ENCODE measurements at places on chromosomes 11 and 22.

GRCh38 chr11:110046775-110047380 lies 46.3 kb upstream of the ZC3H12C start:
- no peak for DNase-seq

DNA sequence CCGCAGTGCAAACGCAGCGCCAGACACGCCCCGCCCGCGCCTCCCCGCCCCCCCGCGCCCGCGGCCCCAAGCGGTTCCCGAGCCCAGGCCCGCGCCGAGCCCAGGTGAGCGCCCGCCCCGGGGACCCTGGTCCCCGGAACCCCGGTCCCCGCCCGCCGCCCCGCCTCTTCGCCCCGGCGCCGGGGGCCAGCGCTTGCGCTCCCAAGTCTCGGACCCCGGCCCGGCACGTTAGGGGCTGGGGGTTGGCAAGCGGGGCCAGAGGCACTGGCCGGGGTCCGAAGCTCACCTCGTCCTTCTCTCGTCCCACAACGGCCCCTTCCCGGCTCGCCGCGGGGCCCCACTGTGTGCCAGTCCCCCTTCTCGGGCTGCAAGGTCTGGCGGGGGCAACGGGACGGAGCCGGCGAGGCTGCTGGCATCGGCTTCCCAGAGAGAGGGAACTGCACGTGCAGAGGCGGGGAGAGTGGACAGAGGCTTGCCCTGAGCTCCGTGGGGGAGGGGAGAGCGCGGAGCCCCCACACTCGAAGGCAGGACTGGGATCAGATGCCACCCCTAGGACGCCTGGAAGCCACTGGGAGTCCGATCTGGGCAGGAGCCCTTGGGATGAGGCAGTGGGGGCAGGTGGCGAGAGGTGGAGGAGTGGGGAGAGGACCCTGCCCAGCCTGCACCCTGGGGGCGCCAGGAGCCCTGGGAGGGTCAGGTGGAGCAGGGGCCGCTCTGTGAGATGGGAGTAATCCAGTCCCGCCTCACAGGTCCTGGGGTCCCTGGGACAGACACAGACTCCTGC lies 1.8 kb upstream of the AIFM3 start:
- no peak for DNase-seq

DNA sequence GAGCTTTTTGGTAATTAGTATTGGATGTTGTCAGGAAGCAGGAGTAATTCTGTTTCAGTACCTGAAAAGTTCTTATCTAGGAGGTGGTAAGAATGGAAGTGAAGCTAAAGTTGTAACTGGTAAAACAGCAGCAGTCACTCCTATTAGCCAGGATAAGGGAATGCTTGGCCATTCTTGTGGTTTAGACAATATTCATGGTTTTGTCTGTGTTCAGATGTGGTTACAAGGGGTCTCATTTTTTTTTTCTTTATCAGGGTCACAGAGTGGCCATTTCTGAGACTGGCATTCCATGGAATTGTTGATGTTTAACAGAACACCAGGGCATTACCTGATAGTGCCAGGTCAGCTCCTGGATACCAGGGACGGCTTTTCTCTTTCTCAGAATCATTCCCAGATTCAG lies 23.8 kb downstream of the TAF1D start:
- peak; percentile 11 for DNase-seq

DNA sequence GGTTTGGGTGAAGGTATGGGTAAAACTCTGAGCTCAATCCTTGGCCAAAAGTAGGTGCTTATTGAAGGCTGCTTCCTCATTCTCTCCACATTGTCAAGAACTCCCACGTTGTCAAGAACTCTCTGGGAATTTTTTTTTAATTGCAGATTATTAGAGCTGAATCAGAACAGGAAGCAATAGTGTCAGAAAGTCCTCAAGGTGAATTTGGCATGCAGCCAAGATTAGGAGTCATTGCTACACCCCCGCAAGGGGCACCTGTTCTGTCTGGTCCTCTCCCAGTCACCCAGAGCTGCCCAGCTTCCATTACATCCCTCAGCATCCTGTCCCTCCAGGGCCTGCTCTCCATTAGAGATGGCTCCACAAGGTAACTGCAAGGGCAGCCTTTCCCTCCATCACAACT lies 996.5 kb downstream of the OPCML start:
- DNase-seq, result no peak

GRCh38 chr11:43788421-43788820 lies 92.2 kb upstream of the ALKBH3 start:
- no peak for DNase-seq

DNA sequence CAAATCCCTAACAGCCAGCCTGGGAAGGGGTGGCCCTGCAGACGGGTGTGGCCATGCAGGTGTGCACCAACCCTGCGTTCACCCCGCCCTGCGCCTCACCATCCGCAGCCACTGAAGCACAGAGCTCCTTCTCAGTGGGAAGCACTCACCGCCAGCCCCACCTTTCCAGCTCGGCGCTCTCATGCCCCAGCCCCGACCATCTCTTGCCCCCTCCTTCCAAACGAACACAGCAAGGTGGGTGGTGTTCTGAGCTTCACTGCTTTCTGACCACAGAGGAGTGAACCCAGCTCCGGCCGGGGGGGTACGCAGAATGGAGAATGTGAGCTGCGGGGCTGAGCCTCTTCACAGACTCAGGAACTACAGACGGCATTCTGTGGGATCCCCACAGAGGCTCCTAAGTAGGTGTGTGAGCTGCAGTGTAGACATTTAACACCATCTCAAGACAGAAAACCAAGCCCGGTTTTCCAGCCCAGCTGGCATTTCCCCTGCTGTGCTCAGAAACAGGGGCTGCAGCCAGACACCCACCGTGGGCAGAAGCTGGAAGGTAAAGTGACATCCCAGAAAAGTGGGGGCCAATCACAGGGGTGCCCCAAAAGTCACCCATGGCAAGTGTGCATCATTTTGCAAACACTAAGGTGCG lies 88.4 kb upstream of the RTL6 start:
- DNase-seq, result no peak

DNA sequence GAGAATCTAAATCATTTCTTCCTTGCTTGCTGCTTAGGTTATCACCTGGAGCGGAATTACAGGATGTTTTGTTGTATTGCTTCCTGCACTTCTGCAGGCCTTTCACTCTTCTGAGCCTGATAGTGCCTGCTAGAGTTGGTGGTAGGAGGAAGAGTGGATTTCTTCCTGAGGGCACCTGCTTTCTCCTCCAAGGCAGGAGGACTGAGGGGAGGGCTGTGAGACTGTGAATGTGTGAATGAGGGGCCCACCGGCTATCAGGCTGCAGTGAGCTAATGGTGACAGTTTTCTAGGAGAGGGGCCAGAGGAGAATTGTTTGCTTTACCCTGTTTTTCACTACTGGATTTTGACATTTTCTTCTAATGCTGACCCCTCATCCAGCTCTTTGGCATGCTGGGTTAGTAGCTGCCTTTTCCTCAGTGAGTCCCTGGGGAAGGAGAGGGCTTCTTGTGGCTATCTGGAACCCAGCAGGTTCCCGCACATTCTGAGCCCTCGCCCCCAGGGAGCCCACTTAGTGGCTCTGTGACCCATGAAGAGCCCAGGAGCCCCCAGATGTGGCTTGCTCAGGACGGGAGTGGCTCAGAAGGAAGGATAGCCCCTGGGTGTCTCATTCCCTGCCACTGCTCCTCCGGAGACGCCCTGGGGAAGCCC lies 39.1 kb downstream of the DIXDC1 start:
- no peak for DNase-seq

- DNase-seq, result no peak
Observed at GRCh38 chr11:83895516-83895915, 609.3 kb upstream of the CCDC90B start.

DNA sequence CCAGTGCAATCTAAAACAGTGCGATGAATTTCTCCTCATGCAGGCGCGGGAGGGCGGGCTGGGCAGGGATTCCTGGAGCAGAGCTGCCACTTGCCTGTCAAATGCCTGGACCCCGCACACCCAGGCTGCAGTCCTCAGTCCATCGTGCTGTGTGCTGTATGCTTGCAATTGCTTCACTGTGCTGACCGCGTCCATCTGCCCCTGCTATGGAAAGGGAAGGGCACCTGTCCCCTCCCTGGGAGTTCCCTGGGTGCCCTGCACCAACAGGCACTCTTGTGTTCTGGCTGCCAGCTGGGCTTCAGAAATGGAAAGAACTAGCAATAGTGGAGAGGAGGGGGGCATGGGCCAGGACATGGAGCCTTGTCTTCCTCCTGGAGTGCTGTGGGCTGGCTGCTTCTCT lies 185.4 kb upstream of the B3GAT1 start:
- DNase-seq, result no peak

DNA sequence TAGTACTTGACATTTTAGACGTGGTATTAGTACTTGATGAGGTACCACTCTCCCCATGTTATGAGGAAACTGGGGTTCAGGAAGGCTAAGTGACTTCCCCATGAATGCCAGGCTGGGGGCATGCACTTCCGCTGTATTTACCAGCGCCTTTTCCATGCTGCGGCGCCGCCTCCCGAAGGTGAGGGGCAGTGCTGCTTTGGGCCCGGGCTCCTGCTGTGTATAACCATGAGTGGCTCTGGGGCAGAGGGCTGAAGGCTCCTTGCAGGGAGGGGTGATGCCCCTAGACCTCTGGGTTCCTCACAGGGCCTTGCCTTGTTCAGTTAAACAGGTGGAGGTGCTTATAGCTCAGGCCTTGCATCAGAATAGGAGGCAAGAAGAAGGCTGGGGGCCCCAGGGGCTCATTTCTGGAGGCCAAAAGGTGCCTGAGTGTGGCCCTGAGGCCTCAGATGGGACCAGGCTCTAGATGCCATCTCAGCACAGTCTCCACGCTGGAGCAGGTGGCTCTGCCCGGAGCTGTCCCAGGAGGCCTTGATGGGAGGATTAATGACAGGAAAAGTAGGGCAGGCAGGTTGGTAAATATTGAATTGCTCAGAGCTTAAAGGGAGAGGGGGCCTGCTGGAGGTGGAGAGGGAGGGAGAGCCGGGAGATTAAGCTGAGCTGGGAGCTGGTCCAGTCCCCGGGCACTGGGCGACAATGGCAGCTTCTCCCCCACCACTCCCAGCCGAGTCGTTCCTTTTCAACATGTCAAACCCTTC lies 129.6 kb downstream of the CEP164 start:
- DNase-seq, result no peak

- DNase-seq, result no peak
Observed at GRCh38 chr11:119739021-119739703, 10.2 kb upstream of the NECTIN1 start.

GRCh38 chr22:23233752-23234408 lies 53.6 kb downstream of the BCR start:
- DNase-seq, result peak; percentile 22
